ENCODE measurements at places on chromosomes 7 and 10. TPM values are rescaled to one million over a fixed set of nuclear protein-coding genes. Genes with fewer than 3 reads are reported as not detected.

Gene MLLT10
- total RNA-seq = 30.5 TPM

Gene TMEM196
- not detected for total RNA-seq

Gene OPN4
- total RNA-seq = 0.17 TPM

Gene FAM25A
- total RNA-seq = not detected

Gene KCNH2
- 8.4 TPM for total RNA-seq
